Ascending aorta (tissue), 2 donors: ENCODE measurements at places on chromosomes 4 and X. TPM values are rescaled to one million over a fixed set of nuclear protein-coding genes. Genes with fewer than 3 reads are reported as not detected.
A peak's percentile ranks its signal among the peaks of the same experiment; 100 is the strongest.

DNA sequence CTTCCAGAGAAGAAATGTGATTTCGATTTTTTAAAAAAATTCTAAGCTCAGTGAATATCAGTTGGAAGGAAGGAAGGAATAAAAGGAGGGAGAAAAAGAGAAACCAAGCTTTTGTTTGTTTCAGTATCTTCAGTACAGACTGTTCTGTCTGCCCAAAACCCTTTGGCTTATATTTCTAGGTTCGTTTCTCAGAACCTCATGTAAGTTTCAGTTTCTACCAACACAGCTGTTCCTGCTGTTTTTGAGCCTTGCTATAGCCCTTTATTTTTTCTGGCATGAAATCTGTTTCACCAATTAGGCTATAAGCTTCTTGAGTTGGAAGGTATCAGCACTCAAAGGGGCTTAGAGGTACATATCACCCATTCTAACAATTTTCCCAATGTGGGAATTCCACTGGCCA lies 157.9 kb downstream of the GBA3 start:
- DNase-seq = no peak
- H3K27ac ChIP-seq = no peak overlapping the region
- H3K4me3 ChIP-seq = no peak overlapping the region
- no peaks in the 10 kb centered on the region for H3K4me1 ChIP-seq
- H3K27me3 ChIP-seq = no peaks in the 10 kb centered on the region
- H3K36me3 ChIP-seq = no peaks in the 10 kb centered on the region

- H3K4me3 ChIP-seq = no peak overlapping the region
- no peaks in the 10 kb centered on the region for H3K27me3 ChIP-seq
- no peaks in the 10 kb centered on the region for H3K4me1 ChIP-seq
- H3K36me3 ChIP-seq = no peaks in the 10 kb centered on the region
- H3K27ac ChIP-seq = no peak overlapping the region
These were observed 305.7 kb upstream of the BOD1L1 start for GRCh38 chr4:13933191-13933590.

DNA sequence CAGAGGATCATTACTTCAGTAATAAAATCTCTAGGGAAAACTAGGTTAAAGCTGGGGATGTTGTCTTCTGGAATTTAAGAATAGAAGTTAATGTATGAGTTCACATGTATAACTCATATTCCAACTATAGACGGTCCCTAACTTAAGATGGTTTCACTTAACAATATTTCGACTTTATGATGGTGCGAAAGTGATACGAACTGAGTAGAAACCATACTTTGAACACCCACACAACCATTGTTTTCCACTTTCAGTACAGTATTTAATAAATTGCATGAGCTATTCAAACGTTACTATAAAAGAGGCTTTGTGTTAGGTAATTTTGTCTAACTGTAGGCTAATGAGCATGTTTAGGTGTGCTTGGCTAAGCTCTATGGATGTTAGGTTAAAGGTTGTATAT lies 38.7 kb downstream of the CCSER1 start:
- H3K4me3 ChIP-seq = no peak overlapping the region
- no peaks in the 10 kb centered on the region for H3K27me3 ChIP-seq
- no peaks in the 10 kb centered on the region for H3K4me1 ChIP-seq

- no peak overlapping the region for H3K27ac ChIP-seq
- H3K27me3 ChIP-seq = no peaks in the 10 kb centered on the region
- H3K36me3 ChIP-seq = no peaks in the 10 kb centered on the region
These were observed 72.9 kb upstream of the STIM2 start for GRCh38 chr4:26787461-26788340.

GRCh38 chrX:113950081-113950678 lies 633.7 kb upstream of the HTR2C start:
- no peaks in the 10 kb centered on the region for H3K4me1 ChIP-seq
- no peak overlapping the region for H3K27ac ChIP-seq
- H3K4me3 ChIP-seq = no peak overlapping the region
- H3K27me3 ChIP-seq = no peaks in the 10 kb centered on the region

DNA sequence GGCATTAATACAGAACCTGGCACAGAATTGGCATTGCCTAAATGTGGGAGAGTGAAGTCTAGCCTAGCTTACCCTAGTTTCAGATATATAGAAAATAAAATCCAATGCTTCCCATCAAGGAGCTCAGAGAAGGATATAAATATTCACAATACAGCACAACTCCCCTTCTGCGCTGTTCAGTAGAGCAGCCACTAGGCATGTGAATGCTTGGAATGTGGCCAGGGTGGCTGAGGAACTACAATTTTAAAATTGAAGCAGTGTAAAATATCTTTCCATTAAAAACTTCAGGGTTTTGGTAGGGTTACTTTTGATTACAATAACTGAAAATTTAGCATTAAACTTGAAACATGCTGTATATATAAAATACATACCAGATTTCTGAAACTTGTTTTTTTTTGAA lies 19.5 kb downstream of the ZNF518B start:
- DNase-seq = no peak
- H3K4me1 ChIP-seq = no peaks in the 10 kb centered on the region
- H3K36me3 ChIP-seq = no peaks in the 10 kb centered on the region
- no peak overlapping the region for H3K27ac ChIP-seq
- H3K4me3 ChIP-seq = no peak overlapping the region

DNA sequence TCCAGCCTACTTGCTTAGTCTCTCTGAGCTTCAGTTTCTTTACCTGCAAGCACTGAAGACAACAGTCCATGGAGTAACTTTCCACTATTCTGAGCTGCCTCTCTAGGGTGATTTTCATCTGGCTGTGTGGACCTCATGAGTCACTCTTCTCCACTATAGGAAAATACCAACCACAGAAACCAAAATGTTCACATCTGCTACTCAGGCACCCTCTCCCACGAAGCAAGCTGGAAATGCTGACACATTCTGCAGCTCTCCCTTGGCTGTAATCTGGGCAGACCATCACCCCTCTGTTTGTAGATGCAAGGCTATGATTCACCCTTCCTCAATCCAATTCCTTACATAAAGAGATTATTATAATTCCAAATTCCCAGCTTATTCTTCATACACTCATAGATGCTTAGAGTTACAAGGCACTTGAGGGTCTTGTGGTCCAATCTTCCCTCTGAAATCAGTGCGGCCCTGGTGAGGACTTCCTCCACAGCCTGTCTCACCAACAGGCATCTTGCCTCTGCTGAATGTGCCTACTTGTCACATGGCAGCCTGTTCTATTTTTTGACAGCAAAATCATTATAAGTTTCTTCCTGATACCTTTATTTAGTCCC lies 97.0 kb upstream of the LNX1 start:
- H3K27me3 ChIP-seq = no peaks in the 10 kb centered on the region
- H3K4me1 ChIP-seq = peaks cover 3% of the 10 kb centered on the region
- H3K4me3 ChIP-seq = no peak overlapping the region
- H3K27ac ChIP-seq = peak overlapping the region; percentile 69
- H3K36me3 ChIP-seq = no peaks in the 10 kb centered on the region

GRCh38 chrX:131977619-131978018 lies 45.5 kb upstream of the STK26 start:
- H3K4me1 ChIP-seq = no peaks in the 10 kb centered on the region
- H3K27ac ChIP-seq = no peak overlapping the region
- H3K36me3 ChIP-seq = no peaks in the 10 kb centered on the region

DNA sequence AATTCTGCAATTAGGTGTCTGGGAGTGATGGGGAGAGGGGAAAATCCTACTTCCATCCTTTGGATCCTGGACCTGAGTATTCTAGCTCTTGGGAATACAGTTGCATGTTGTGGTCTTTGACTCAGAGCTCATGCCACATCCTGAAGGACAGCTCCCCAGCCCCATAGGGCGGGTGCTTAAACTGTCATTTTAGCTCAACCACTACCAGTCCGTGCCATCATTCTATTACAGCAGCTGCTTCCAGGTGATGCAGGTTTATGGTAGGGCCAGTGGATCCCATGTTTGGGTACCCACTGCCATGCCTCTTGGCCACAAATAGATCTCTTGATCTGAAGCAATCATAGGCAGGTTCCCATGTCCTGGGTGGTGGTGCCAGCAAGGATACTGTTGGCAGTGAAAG lies 34.7 kb downstream of the CCKAR start:
- no peaks in the 10 kb centered on the region for H3K27me3 ChIP-seq
- no peak overlapping the region for H3K27ac ChIP-seq
- H3K4me1 ChIP-seq = no peaks in the 10 kb centered on the region
- H3K4me3 ChIP-seq = no peak overlapping the region
- no peaks in the 10 kb centered on the region for H3K36me3 ChIP-seq
- DNase-seq = no peak

DNA sequence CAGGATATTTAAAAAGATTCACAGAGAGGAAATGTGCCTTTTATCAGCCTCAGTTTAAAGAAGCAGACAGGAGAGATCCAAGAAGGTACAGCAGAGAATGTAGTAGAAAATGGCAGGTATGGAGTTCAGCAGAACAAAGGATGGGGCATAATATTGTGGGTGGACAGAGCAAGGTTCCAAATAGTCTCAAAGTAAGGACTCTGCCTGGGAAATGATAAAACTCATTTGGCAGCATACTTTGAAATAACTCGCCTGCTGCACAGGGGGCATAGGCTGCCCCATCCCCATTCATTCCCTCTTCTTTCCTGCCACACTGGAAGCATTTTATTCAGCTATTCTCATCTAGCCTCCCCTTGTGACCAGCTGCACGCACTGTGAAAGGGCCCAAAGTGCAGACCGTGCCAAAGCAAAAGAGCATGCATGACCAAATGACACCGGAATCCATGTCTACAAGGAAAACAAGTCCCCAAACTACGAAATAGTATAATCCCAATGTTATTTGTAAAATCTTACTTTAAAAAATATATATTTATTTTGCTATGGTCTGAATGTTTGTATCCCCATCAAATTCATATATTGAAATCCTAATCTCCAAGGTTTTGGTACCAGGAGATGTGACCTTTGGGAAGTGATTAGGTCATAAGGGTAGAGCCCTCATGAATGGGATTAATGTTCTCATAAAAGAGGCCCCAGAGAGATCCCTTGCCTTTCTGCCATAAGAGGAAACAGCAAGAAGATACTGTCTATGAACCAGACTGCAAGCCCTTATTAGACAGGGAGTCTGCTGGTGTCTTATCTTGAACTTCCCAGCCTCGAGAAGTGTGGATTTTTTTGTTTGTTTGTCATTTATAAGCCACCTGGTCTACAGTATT lies 77.4 kb upstream of the PRSS48 start:
- no peak overlapping the region for H3K4me3 ChIP-seq
- H3K4me1 ChIP-seq = no peaks in the 10 kb centered on the region
- H3K27ac ChIP-seq = peak overlapping the region; percentile 29
- no peaks in the 10 kb centered on the region for H3K27me3 ChIP-seq
- no peaks in the 10 kb centered on the region for H3K36me3 ChIP-seq

- no peak overlapping the region for H3K27ac ChIP-seq
- no peak overlapping the region for H3K4me3 ChIP-seq
- DNase-seq = peak; percentile 52
- no peaks in the 10 kb centered on the region for H3K36me3 ChIP-seq
- H3K27me3 ChIP-seq = no peaks in the 10 kb centered on the region
These were observed 10.1 kb downstream of the PSAPL1 start for GRCh38 chr4:7424553-7425111.

DNA sequence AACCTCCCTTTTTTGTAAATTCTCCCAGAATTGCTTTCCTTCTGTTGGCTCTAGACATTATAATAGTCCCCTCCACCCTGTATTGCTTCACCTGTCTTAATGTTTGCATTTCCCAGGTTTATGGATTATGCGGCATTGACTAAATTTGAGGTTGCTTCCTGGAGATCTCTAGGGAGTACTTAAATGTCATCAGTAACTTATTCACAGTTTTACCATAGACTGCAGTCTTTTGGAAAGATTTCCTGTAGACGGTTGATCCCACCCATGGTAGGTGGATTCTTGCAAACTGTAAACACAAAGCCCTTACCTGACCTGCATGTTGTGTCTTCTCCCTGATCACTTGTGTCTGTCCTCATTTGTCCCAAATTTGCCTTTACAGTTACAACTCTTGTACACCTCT lies 6.2 kb upstream of the NOX1 start:
- no peak overlapping the region for H3K4me3 ChIP-seq
- DNase-seq = no peak
- no peak overlapping the region for H3K27ac ChIP-seq
- H3K4me1 ChIP-seq = no peaks in the 10 kb centered on the region
- no peaks in the 10 kb centered on the region for H3K36me3 ChIP-seq
- H3K27me3 ChIP-seq = no peaks in the 10 kb centered on the region

DNA sequence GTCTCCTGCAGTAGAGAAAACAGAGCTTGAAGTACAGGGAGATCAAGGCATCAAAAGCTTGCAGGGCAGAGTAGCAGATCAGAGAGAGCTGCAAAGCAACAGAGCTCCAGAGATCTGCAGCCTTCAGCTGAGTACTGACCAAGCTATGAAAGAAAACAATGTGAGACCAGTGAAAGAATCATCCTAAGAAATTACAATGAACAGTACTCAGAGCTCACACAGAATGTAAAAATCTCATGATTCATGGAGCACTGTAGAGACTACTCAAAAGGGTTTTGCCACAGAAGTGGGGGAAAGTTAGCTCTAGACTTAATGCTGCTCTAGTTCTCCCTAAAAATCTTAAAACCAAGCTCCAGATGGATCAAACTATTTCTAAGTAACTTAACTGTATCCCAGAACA lies 80.0 kb upstream of the MAB21L2 start:
- H3K27ac ChIP-seq = no peak overlapping the region
- DNase-seq = no peak
- no peak overlapping the region for H3K4me3 ChIP-seq
- no peaks in the 10 kb centered on the region for H3K4me1 ChIP-seq
- no peaks in the 10 kb centered on the region for H3K36me3 ChIP-seq

GRCh38 chr4:25487155-25487554 lies 110.1 kb downstream of the ANAPC4 start:
- H3K36me3 ChIP-seq = no peaks in the 10 kb centered on the region
- no peaks in the 10 kb centered on the region for H3K4me1 ChIP-seq
- no peak overlapping the region for H3K27ac ChIP-seq
- H3K4me3 ChIP-seq = no peak overlapping the region
- no peaks in the 10 kb centered on the region for H3K27me3 ChIP-seq
- no peak for DNase-seq

- H3K36me3 ChIP-seq = no peaks in the 10 kb centered on the region
- no peaks in the 10 kb centered on the region for H3K27me3 ChIP-seq
- H3K27ac ChIP-seq = no peak overlapping the region
- no peak overlapping the region for H3K4me3 ChIP-seq
These were observed 1296.9 kb downstream of the RAPGEF2 start for GRCh38 chr4:160399826-160400225.

GRCh38 chr4:78592088-78592783 lies 40.7 kb downstream of the ANXA3 start:
- H3K4me3 ChIP-seq = no peak overlapping the region
- no peak for DNase-seq
- H3K27ac ChIP-seq = no peak overlapping the region
- H3K4me1 ChIP-seq = no peaks in the 10 kb centered on the region

DNA sequence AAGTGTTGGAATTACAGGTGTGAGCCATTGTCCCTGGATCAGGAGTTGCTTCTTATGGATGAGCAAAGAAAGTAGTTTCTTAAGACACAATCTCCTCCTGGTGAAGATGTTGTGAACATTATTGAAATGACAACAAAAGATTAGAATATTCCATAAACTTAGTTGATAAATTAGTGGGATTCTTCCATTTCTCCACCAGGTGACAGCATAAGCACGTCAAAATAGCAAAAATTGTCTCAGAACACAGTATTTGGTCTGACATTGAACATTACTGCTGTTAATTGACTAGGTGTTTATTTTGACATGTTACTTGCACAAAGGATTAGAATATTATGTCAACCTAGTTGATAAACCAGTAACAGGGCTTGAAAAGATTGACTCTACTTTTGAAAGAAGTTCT lies 21.6 kb downstream of the CLDN34 start:
- no peak for DNase-seq
- no peaks in the 10 kb centered on the region for H3K4me1 ChIP-seq
- no peaks in the 10 kb centered on the region for H3K36me3 ChIP-seq
- H3K27me3 ChIP-seq = no peaks in the 10 kb centered on the region
- no peak overlapping the region for H3K27ac ChIP-seq

Gene CSAG2
- not detected for total RNA-seq

Gene TNIP3
- total RNA-seq = not detected

Gene ARAP2
- 12.2 TPM for total RNA-seq

Gene RAB9B
- total RNA-seq = 0.43 TPM

Gene RGN
- total RNA-seq = 1.5 TPM
